ENCODE measurements at places on chromosomes 4 and X.

DNA sequence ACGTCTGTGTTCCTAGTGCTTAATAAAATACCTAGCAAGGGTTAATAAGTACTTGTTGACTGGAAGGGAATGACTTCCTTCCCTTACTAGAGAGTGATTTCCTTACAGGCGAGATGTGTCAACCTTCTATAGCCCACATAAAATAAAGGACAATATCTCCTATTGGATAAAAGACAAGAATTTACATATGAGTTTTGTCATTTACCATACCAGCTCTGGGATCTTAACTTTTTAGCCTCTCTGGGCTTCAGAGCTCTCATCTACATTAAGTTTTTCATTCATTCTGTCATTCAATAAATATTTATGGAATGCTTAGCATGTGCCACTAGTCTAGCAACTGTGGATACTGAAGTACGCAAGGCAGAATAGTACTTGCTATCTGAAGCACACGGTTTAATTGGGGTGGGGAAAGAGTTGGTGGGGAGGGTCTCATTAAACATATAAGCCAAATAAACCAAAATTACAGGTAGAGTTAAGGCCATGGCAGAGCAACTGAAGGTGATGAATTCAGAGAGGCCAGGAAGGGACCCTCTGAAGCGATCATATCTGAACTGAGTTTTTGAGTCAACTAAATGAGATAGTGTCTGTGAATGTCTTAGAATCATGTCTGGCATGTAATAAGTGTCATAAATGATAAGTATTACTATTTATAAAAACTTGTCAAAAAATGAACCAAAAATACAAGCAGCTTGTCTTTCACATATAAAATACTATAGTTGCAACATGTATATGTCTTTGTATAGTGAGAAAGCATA is 91.6 kb upstream of the BMP2K start:
- DNase-seq, result no peak

GRCh38 chr4:52932591-52933470 is 70.7 kb downstream of the RASL11B start:
- no peak for DNase-seq

- no peak for DNase-seq
These were observed 833.3 kb upstream of the INTU start for GRCh38 chr4:126799416-126799815.

- no peak for DNase-seq
These were observed 8.9 kb upstream of the PLXNB3 start for GRCh38 chrX:153755136-153755535.

DNA sequence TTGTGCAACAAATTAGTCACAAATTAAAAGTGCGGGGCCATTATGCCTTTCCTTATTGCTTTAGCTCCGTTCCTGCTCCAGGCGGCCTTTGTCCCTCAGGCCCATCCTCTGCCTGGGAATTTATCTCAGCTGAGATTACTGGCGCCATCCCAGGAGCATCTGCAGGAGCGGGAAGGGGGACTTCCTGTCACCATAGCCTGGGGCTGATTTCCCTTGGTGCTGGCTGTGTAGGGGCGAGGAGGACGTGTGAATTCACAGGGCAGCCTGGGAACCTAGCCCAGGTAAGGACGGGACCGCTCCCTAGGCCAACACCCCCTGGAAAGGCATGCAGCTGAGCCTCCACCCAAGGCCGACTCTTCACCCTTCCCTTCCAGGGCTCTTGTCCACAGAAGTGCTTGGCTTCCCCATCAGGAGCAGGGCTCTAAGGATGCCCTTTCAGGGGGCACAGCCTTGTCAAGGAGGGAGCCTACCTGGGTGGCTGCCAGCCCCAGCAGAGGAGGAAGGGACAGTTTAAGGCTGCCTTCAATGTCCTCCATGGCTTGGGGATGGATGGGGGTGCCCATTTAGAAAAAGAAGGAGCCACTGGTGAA is 72.6 kb upstream of the NKX1-1 start:
- no peak for DNase-seq

GRCh38 chr4:123398853-123399626 is 2.4 kb downstream of the SPRY1 start:
- DNase-seq, result peak; percentile 63

- no peak for DNase-seq
These were observed 671.6 kb downstream of the GRXCR1 start for GRCh38 chr4:43564107-43564506.

DNA sequence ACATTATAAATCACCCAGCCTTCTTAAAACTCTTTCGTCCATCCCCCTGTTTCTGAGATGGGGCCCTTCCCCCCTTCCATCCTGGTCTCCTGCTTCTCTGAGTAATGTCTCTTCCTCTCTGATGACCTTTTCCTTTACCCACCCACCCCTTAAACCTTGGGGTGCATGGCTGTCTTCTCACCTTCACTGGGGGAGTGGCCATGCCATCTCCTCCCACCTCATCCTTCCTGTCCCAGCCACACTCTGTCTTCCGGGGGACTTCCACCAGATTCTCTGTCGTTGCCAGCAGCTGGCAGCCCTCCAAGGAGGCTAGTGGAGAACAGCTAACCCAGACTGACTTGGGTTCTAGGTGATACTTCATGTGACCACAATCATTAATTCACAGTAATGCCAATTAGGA is 83.2 kb upstream of the SCML1 start:
- no peak for DNase-seq

DNA sequence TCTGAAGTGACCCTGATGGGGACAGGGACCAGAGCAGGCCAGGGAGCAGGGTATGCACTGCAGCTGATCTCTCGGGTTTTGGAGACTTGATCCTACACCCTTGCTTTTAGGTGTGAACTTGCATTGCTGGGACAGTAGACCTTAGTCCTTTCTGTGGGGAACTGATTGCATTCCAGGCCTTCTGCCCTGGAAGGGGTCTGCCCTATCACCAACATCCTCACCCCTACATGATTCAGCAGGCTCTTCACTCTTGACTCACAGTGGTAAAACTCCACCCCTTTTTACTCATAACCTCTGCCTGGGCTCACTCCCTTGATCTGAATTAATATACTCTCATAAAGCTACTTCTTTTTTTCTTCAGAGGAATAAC is 6.6 kb upstream of the DDX60L start:
- no peak for DNase-seq

GRCh38 chr4:158371158-158371557 is 150.5 kb upstream of the RXFP1 start:
- DNase-seq, result no peak

DNA sequence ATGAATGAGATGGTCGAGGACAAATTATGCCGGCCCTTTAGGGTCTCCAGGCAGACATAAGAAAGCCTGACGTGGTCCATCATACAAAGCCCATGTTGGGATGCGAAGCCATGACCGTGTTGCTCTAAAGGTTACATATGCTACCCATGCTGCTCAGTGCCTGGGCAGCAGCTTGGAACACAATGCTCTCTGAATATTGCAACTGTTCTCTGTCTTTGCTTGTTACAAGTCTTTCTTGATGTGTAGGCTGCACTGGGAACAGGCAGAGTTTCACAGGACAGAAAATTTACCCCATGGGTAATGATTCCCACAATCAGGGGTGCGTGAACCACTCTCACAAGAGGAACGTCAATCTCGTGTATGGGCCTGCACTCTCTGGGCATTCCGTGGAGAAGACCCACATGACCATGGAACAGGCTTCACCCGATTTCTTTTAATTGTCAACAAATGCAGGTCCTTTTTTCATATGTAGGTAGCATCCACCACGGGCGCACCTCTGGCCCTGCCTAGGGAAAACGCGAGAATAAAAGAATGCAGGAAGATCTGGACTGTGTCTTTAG is 66.3 kb downstream of the NBDY start:
- DNase-seq, result no peak

- peak; percentile 10 for DNase-seq
These were observed 4.4 kb downstream of the SORCS2 start for GRCh38 chr4:7196736-7197135.

- DNase-seq, result no peak
These were observed 79.4 kb downstream of the FAM53A start for GRCh38 chr4:1604706-1605205.

- DNase-seq, result no peak
These were observed 15.1 kb upstream of the PRSS12 start for GRCh38 chr4:118367872-118368271.

Measured in tibial artery (tissue), 4 donors.